ENCODE measurements at places on chromosomes 5 and 9.

DNA sequence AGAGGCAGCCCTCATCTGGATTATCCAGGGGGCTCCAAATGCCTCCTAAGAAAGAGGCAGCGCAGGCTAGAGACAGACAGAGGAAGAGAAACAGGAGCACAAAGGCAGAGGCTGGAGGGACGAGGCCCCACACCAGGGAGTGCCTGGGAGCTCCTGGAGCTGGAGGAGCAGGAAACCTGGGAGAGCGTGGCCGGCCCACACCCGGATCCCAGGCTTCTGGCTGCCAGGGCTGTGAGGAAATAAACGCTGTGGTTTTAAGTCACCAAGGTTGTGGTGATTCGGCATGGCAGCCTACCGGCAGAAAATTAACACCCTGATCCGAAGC lies 165.5 kb downstream of the OLFM1 start:
- no peak for DNase-seq

DNA sequence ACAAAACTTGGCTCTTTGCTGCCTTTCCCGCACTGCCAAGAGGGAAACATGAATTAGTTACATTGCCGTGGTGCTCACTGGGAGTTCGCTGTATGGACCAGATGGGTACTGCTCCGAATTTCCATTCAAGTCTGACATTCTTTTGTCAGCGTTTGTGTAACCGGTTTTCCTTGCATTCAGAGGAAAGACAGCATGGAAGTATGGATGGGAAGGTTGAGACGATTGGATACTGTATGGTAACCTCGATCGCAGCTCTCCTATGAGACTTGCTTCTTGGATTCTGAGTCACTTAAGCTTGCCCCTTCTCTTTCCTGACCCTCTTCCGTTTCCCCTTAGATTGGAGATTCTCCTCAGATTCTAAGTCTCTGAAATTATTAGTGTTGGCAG lies 625 bp upstream of the UBLCP1 start:
- peak; percentile 64 for DNase-seq

- DNase-seq, result no peak
These were observed 319.1 kb downstream of the GLIS3 start for GRCh38 chr9:3980771-3981170.

DNA sequence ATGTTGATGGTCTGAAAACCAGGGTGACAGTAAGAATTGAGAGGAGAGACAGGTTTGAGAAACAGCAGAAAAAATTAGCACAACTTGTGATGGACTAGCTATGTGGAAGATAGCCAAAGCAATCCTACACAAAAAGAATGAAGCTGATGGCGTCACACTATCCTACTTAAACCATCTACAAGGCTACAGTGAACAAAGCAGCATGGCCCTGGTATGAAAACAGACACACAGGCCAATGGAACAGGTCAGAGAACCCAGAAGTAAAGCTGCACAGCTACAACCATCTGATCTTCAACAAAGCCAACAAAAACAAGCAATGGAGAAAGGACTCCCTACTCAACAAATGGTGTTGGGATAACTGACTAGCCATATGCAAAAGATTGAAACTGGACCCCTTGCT lies 7.5 kb upstream of the UBE2R2 start:
- DNase-seq, result no peak

- DNase-seq, result no peak
These were observed 505 bp upstream of the ACER2 start for GRCh38 chr9:19408316-19408692.

GRCh38 chr9:108484468-108484867 lies 371.3 kb downstream of the ACTL7B start:
- no peak for DNase-seq

Measured in NCI-H748 treated with DMSO at 0.1 percent for 48 hours (cell line).